ENCODE measurements at places on chromosomes 2 and 18.

DNA sequence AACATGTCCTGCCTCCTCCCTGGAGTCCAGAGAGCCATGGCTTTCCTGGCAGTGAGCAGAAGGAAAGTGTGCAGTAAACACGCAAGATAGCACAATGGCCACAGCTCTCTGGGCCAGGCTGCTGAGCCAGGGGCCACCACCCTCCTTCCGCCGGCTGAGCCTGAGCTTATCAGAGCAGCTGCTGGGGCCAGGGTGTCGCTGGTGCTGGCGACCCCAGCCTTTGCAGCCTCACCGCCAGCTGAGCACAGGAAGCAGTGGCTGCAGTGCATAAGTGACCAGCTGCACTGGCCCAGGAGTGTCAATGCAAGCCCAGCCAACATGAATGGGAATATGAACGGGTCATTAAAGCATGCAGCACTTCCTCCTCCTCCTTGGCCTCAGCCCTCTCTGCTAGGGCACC lies 172.0 kb downstream of the ZFP36L2 start:
- DNase-seq = no peak

GRCh38 chr2:130764035-130764820 lies 8.9 kb downstream of the AMER3 start:
- DNase-seq = no peak

GRCh38 chr2:215137741-215138340 lies 585 bp downstream of the ABCA12 start:
- no peak for DNase-seq

DNA sequence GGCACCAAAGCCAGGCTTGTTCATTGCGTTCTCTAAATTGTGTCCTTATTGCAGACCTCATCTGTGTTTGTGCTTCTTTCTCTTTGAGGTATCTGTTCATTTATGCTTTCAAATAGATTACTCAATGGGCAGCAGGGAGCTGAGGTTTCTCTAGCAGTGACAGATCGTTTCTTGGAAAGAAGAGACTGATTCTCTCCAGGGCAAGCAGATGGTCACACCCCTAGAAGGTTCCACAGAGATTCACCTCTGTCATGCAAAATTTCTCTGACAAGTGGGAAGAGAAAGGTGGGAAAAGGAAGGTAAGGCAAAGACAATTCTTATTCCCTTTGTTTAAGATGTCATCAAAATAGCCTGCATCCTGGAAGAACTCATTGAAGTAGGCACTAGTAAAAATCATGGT lies 14.0 kb downstream of the DLGAP1 start:
- no peak for DNase-seq

- DNase-seq = no peak
These were observed 17.3 kb downstream of the RAB1A start for GRCh38 chr2:65112633-65113032.
